ENCODE measurements at places on chromosomes 3 and 15.

DNA sequence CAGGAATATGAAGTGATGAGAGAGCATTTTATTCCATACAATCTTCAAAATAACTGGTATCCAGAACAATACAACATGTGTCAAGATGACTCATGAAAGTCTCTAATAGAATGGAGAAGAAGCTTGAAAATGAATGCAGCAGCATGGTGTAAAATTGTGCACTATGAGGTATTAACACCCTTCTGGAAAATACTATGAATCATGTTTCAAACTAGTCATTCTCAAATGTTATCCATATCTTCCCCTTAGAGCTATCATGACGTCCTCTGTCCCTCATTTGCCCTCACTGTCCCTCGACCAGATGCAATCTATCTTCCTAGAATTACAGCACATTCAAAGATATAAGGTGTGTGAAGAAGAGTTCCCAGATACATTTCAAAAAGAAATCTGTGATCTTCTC is 198.2 kb downstream of the NECTIN3 start:
- DNase-seq: no peak

GRCh38 chr3:186053954-186054791 is 54.7 kb downstream of the ETV5 start:
- no peak for DNase-seq

DNA sequence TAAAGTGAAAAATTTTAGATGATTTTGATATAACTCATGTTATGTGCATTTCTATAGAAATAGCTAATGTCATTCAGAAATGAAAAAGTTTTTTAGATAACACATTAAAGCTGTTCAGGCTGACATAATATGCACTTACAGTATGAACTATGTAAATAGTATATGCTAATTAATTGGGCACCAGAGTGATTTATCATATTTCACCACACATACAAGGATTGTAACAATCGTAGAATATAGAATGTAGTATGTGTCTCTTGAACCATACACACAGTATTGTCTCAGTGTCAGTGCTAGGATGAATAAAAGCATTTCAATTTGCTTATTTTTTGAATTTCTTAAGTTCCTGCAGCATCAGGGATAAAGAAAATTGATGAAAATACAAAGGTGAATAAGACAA is 710.0 kb downstream of the OTOL1 start:
- DNase-seq: no peak

DNA sequence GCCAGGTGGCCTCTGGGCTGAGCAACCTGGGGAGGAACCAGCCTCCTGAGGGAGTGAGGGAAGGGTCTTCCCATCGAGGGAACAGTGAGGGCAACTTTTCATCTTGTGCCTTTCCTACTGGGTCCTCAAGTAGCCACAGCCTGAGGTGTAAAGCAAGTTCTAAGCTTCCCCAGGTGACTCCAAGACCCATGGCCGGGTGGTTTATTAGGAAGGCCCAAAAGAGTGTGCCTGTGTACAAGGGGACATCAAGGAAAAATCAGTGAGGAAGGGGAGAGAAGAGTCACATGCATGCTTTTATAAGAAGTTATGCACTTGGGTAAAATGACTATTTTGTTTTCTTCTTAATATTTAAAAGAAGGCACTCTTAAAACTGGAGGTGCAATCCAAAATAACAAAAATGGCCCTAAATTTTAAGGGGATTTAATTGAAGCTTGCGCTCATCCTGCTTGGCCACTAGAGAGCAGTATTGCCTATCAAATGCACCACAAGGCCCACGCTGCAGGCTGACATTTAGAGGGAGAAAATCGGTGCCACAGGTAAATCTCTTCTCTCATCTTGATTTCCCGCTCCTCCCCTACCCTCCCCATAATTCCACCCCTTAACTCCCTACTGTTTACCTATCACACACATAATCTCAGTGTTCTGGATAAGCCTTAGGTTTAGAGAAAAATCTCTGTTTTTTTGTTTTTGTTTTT is 6.7 kb downstream of the NANOGP8 start:
- peak; percentile 14 for DNase-seq

GRCh38 chr3:132456136-132456535 is 38.8 kb downstream of the DNAJC13 start:
- no peak for DNase-seq
